Cardiac muscle cell (in vitro differentiated cells and primary cell): ENCODE measurements at places on chromosomes 6 and 20. TPM values are rescaled to one million over a fixed set of nuclear protein-coding genes. Genes with fewer than 3 reads are reported as not detected.

GRCh38 chr6:41683273-41683522 is 44.9 kb downstream of the MDFI start:
- H3K27me3 ChIP-seq, result no peaks in the 10 kb centered on the region
- no peak overlapping the region for H3K27ac ChIP-seq
- no peak overlapping the region for H3K4me3 ChIP-seq

- H3K4me3 ChIP-seq, result no peak overlapping the region
- H3K36me3 ChIP-seq, result no peaks in the 10 kb centered on the region
- H3K27me3 ChIP-seq, result no peaks in the 10 kb centered on the region
These were observed 55.2 kb upstream of the MRAP2 start for GRCh38 chr6:83978324-83978734.

DNA sequence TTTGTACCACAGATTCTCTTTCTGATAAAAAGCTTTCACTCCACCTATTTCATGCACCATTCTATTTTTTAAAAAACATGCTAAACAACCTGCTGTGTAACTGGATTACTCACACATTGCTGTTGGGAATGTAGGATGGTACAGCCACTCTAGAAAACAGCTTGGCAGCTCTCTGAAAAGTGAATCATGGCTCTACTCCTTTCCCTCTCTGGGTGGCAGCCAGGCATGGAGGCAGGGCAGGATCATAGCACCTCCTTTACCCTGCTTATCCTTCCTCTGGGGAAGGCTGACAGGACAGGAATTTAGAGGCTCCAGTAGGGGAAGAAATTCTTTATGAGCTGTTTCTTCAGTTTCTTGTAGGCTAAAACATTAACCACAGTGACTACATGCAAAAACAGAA is 6.7 kb upstream of the VNN2 start:
- no peaks in the 10 kb centered on the region for H3K27me3 ChIP-seq
- H3K27ac ChIP-seq, result no peak overlapping the region
- no peak overlapping the region for H3K4me3 ChIP-seq
- no peaks in the 10 kb centered on the region for H3K36me3 ChIP-seq
- peak; percentile 88 for DNase-seq

DNA sequence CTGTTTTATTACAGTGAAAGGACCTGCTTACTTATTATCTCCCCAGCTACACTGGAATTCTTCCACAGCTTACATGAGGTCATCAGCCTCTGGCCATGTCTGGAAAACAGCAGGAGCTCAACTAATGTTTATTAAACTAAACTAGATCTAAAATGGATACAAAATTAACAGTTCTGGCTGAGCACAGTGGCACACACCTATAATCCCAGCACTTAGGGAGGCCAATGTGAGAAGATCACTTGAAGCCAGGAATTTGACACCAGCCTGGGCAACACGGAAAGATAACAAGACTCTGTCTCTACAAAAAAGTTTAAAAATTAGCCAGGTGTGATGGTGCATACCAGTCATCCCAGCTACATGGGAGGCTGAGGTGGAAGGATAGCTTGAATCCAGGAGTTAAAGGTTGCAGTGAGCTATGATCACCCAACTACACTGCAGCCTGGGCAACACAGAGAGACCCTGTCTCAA is 220.8 kb upstream of the MARCKS start:
- no peaks in the 10 kb centered on the region for H3K27me3 ChIP-seq
- H3K4me1 ChIP-seq, result peaks cover 12% of the 10 kb centered on the region
- no peak overlapping the region for H3K4me3 ChIP-seq
- no peaks in the 10 kb centered on the region for H3K36me3 ChIP-seq
- DNase-seq, result peak; percentile 31

GRCh38 chr6:77930382-77930781 is 277.5 kb downstream of the MEI4 start:
- H3K27ac ChIP-seq, result no peak overlapping the region
- no peak overlapping the region for H3K4me3 ChIP-seq
- peaks cover 5% of the 10 kb centered on the region for H3K4me1 ChIP-seq
- no peaks in the 10 kb centered on the region for H3K27me3 ChIP-seq
- no peaks in the 10 kb centered on the region for H3K36me3 ChIP-seq

GRCh38 chr6:108132863-108133262 is 33.0 kb upstream of the NR2E1 start:
- no peak overlapping the region for H3K4me3 ChIP-seq
- peaks cover 99% of the 10 kb centered on the region for H3K27me3 ChIP-seq
- H3K36me3 ChIP-seq, result no peaks in the 10 kb centered on the region
- H3K27ac ChIP-seq, result no peak overlapping the region
- peaks cover 8% of the 10 kb centered on the region for H3K4me1 ChIP-seq
- DNase-seq, result no peak

DNA sequence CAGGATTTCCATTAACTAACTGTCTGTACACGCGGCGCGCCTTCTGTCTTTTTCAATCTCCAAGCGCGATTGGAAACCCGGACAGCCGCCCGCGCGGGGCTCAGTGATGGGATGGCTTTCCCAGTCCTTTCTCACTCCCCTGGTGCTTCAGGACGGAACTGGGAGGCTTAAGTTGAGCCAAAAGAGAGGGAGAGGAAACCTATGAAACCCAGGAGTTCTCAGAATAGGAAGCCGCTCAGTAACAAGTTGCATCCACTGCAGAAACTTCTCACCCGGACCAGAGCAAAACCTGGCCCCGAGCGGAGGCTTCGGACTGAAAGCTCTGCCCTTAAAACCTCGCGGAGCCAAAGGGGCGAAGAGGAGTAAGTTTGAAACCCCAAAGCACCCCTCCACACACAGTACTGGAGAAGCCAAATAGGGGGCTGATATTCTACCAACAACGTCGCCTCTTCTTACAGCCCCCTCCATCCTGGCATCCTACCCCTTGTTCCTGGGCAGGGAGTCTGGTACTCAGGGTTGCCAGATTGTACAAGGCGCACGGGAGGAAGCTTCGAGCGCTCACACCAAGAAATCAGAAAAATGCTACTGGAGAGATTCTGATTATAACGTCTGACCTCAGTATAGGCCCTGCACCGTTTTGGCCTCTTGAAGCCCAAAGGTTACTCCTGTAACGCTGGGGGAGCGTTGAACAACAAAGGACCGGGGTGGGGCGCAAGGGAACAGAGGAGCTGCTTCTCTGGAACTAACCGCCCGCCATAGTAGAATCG is 906 bp upstream of the COL12A1 start:
- DNase-seq, result no peak
- no peaks in the 10 kb centered on the region for H3K36me3 ChIP-seq
- no peak overlapping the region for H3K27ac ChIP-seq
- H3K4me3 ChIP-seq, result peak overlapping the region; percentile 17
- peaks cover 77% of the 10 kb centered on the region for H3K27me3 ChIP-seq

- H3K4me1 ChIP-seq, result no peaks in the 10 kb centered on the region
- no peaks in the 10 kb centered on the region for H3K27me3 ChIP-seq
- H3K4me3 ChIP-seq, result no peak overlapping the region
- H3K27ac ChIP-seq, result no peak overlapping the region
These were observed 9.3 kb upstream of the KIF25 start for GRCh38 chr6:167988154-167988495.

- H3K27ac ChIP-seq, result no peak overlapping the region
- H3K27me3 ChIP-seq, result no peaks in the 10 kb centered on the region
- H3K4me3 ChIP-seq, result no peak overlapping the region
- no peak for DNase-seq
These were observed 11.7 kb downstream of the JARID2 start for GRCh38 chr6:15257357-15258132.

GRCh38 chr6:119036081-119036480 is 42.4 kb downstream of the FAM184A start:
- no peaks in the 10 kb centered on the region for H3K27me3 ChIP-seq
- no peak overlapping the region for H3K4me3 ChIP-seq
- H3K4me1 ChIP-seq, result peaks cover 32% of the 10 kb centered on the region
- H3K27ac ChIP-seq, result peak overlapping the region; percentile 57
- H3K36me3 ChIP-seq, result no peaks in the 10 kb centered on the region

Gene SLC22A16
- total RNA-seq, result not detected in 2 replicates

- H3K4me1 ChIP-seq, result no peaks in the 10 kb centered on the region
- peak; percentile 25 for DNase-seq
- H3K27me3 ChIP-seq, result no peaks in the 10 kb centered on the region
- no peak overlapping the region for H3K4me3 ChIP-seq
- H3K36me3 ChIP-seq, result no peaks in the 10 kb centered on the region
These were observed 11.9 kb upstream of the TGM3 start for GRCh38 chr20:2283706-2284423.

Gene PROCR
- total RNA-seq, result 8.2 and 11.6 TPM in 2 replicates

Gene SLC22A7
- not detected in 2 replicates for total RNA-seq
